Thoracic aorta (tissue), 2 donors: ENCODE measurements at places on chromosomes 4 and X.

GRCh38 chr4:7747062-7747385, 192.6 kb downstream of the AFAP1 start:
- no peaks in the 10 kb centered on the region for H3K4me1 ChIP-seq
- H3K4me3 ChIP-seq, result no peak overlapping the region
- DNase-seq, result no peak
- no peaks in the 10 kb centered on the region for H3K27me3 ChIP-seq

DNA sequence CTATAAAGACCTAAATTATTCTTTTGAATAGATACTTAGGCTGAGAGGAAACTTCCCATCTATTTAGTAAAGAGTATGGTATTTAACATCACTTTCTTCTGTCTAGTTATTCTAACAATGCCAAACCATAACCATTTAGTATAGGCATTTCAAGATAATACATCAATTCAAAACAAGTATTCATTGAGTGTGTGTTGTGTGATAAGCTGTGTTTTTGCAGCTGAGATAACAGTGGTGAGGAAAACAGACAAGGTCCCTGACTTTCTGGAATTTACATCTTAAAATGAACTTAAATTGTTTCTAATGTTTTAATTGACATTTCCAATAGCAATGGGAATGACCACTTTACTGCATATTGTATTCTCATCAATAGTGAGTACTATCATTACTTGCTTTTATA, 22.4 kb upstream of the TSPAN5 start:
- no peaks in the 10 kb centered on the region for H3K4me1 ChIP-seq
- H3K27ac ChIP-seq, result no peak overlapping the region
- no peak for DNase-seq
- H3K27me3 ChIP-seq, result no peaks in the 10 kb centered on the region
- H3K4me3 ChIP-seq, result no peak overlapping the region

GRCh38 chr4:151458148-151458547, 49.2 kb downstream of the FHIP1A start:
- H3K4me3 ChIP-seq, result no peak overlapping the region
- H3K36me3 ChIP-seq, result no peaks in the 10 kb centered on the region
- no peaks in the 10 kb centered on the region for H3K4me1 ChIP-seq

GRCh38 chr4:3666263-3666662, 99.9 kb upstream of the ADRA2C start:
- H3K27ac ChIP-seq, result no peak overlapping the region
- no peak for DNase-seq
- no peaks in the 10 kb centered on the region for H3K36me3 ChIP-seq
- H3K27me3 ChIP-seq, result no peaks in the 10 kb centered on the region
- H3K4me3 ChIP-seq, result no peak overlapping the region

DNA sequence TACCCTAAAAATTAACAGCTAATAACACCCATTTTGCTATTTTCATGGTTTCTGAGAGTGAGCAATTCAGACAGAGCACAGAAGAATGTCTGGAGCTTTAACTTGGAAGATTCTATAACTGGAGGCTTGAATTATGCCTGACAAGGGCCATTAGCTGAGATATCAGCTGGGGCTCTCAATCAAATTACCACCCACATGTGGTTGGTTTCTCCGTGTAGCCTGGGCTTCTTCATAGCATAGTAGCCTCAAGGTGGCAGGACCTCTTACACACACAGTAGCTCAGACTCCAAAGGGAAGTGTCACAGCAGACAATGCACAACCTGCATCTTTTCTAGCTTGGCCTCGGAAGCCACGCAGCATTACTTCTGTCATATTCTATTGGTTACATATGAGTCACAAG, 127.3 kb downstream of the EFHC2 start:
- no peak overlapping the region for H3K4me3 ChIP-seq
- no peaks in the 10 kb centered on the region for H3K27me3 ChIP-seq
- no peaks in the 10 kb centered on the region for H3K36me3 ChIP-seq
- H3K27ac ChIP-seq, result no peak overlapping the region
- no peak for DNase-seq

DNA sequence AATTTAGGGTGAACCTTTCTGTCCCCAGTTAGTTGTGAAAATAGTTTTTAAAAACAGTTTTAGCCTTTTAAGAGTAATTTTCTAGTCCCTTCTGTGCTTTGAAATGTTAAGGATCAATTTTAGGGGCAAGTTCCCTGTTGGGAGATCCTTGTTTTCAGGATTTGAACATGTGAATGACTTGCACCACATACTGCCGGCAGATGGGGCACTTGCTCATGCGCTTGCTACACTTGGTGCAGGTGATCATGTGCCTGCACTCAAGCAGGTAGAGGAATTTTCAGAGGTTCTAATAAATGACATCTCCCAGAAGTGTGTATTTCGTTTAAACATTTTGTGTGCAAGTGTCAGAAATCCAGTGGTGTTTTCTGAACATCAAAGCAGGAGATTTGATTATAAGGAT, 195.9 kb downstream of the CHM start:
- no peak overlapping the region for H3K27ac ChIP-seq
- H3K4me3 ChIP-seq, result no peak overlapping the region
- no peaks in the 10 kb centered on the region for H3K4me1 ChIP-seq
- H3K36me3 ChIP-seq, result no peaks in the 10 kb centered on the region

DNA sequence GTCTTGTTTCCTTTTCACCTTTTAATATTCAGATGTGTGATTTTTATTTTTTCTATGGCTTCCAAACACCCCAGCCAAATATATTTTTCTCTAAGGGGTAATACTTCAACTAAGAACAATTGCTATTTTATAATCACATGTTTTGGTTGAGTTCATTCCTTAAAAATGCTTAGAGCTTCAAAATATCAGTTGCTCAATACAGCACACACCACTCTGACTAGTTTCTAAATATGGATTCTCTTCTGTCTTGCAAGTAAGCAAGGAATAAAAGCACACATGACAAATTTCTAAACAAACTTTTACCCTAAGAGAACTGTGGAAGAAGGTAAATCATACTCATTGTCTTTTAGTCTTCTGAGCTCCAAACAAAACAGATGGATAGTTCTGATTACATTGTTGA, 27.2 kb downstream of the ANTXR2 start:
- DNase-seq, result no peak
- H3K4me3 ChIP-seq, result no peak overlapping the region
- no peaks in the 10 kb centered on the region for H3K27me3 ChIP-seq
- no peaks in the 10 kb centered on the region for H3K36me3 ChIP-seq
- H3K27ac ChIP-seq, result no peak overlapping the region
